Motor neuron (in vitro differentiated cells): ENCODE measurements at places on chromosomes 5 and 9. TPM values are rescaled to one million over a fixed set of nuclear protein-coding genes. Genes with fewer than 3 reads are reported as not detected.

- ATAC-seq, result no peak
Measured at GRCh38 chr9:20074291-20074690, 285.5 kb upstream of the SLC24A2 start.

DNA sequence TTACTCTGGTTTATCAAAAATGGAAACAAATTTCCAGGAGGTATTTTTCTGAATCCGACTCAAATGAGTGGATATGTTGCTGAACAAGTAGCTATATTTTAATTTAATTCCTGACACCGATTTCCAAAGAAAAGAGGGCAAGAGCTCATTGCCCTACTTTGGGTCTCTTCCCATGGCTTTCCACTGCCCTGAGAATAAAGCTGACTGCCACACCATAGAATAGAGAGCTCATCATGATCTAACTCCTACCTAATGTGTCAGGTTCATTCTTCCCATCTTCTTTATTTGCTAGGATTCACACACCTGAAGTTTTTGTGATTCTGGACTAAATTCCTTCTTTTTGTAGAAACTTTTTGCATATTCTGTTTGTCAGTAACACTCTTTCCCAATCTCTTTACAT, 792.1 kb downstream of the DTWD2 start:
- ATAC-seq, result no peak

Gene CKMT2
- 1.1 and 2.4 TPM in 2 replicates for total RNA-seq

GRCh38 chr5:73938280-73938937, 312.4 kb downstream of the ARHGEF28 start:
- peak; percentile 84 for ATAC-seq

- ATAC-seq, result no peak
Measured at GRCh38 chr9:118094387-118094786, 390.2 kb downstream of the TLR4 start.

GRCh38 chr9:127865645-127866464, 11.4 kb upstream of the ENG start:
- ATAC-seq, result no peak

DNA sequence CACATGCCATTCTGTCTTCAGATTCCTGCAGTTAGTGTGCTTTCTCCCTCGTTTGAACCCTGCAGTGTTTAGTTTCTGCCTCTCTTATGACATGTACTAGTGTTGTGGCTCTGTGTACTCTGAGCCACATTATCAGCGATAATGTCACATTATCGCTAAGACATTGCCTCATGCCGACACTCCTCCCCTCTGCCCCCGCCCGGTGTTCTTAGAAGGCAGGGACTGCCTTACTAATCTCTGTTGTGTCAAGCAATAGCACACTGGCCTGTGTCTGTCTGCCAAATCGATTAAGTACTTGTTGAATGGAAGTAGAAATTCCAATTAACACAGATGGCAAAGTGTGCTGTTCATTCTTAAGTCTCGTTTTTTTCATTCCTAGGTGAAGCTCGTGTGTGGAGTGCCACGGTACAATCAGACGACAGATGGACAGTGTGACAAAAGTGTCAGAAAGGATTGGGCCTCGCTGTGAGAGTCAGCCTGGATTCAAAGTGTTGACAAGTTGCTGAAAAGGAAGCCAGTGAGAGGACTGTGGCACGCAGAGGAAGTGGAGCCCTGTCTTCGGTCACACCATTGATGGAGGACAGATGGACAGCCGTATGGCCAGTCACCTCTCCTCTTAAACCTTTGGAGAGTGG, 10.5 kb downstream of the PIK3R1 start:
- ATAC-seq, result no peak

DNA sequence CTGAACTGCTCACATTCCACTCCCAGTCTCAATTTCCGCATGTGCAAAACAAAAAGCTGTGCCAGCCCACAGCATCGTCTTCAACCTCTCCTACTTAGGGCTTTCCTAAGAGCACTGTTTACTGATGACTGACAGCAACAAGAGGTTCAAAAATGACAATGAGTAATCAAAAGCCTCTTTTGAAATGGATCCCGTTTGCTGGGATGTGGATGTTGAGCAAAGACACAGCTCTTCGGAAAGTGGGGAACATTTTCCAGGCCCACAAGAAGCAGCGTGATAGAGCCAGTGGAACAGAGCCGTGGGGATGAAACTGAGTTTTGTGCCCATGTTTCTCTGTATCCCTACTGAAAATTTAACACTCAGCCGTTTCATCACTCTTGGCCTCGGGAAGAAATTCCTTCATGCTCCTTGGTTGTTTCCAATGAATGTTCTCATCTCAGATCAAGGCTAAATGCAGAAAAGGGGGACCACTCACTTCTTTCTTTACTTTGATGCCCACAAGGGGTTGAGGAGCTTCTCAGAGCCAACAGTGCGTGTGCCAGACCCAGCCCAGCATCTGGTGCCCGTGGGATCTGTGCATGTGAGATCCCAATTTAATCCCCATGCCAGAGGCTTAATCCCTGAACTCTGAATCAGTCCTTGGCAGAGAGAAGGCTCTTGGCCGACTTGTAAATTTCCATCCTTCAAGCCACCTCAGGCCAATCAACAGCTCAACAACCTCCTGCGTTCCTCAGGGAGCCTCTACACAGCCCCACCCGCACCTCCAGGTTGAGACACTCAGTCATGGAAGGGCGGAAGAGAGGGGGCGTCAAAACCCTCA, 230.2 kb upstream of the DAPK1 start:
- no peak for ATAC-seq

Gene PCDHAC1
- 21.7 and 22.3 TPM in 2 replicates for total RNA-seq

DNA sequence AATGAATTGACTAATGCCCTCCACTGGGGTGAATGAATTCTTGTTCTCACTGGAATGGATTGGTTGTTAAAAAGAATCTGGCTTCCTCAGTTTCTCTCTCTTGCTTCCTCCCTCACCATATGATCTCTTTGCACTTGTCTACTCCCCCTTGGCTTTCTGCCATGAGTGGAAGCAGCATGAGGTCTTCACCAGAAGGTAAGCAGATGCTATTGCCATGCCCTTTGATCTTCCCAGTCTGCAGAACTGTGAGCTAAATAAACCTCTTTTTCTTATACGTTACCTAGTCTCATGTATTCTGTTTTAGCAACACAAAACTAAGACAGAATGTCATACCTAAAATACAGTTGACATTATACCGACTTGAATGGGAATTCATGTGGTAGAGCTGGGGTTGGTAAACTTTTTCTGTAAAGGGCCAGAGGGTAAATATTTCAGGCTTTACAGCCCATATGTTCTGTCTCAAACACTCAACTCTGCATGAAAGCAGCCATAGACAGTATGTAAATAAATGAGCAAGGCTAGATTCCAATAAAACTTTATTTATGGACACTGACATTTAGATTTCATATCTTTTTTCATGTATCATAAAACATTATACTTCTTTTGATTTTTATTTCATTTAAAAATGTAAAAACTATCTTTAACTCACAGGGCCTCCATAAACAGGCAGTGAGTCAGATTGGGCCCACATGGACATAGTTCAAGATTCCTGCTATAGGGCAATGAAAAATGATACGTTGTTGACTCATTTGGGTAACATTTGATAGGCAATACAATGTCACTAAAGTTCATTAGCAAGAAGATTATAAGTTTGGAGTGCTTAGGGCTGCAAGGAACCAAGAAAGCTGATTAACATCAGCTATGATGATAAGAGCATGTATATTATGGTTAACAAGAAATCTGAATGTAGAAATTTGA, 79.4 kb upstream of the TLE4 start:
- ATAC-seq, result no peak

- ATAC-seq, result no peak
Measured at GRCh38 chr5:39191216-39191615, 28.1 kb downstream of the FYB1 start.

Gene WNT8A
- 0.67 and 0.78 TPM in 2 replicates for total RNA-seq

GRCh38 chr9:15618540-15619331, 65.9 kb downstream of the CCDC171 start:
- no peak for ATAC-seq
